ENCODE measurements at places on chromosomes 2 and 18.

- DNase-seq: no peak
These were observed 33.4 kb upstream of the HNRNPA3 start for GRCh38 chr2:177179227-177179626.

DNA sequence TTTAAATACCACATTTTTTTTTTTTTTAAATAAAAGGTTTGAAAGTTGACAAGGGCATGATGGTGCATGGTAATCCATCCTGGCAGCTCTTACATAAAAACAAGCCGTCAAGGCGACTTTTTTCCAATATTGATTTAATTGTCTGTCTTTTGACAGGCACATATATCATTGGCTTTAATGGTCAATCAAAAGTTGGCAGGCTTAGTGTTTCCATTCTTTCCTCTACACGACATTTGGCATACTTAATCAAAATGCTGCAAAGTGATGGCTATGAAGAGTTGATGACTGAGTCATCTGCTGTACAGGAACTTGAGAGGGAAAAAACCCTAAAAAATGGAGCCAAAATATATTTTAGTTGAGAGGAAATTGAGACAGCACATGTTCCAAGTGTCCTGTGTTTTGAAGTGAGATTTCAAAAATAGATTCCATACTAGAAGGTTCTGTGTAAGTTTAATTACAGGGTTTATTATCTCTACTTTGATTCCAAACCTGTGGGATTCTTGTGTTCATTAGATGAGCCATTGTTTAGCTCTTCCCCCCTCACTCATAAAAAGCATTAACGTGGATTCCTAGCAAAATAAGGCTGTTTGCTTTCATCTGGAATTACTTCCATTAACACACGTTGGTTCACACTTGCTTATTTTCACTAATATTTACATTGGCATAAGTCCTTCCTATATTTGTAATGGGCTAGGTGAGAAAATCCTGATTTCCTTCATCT is 3.2 kb downstream of the TSHZ1 start:
- no peak for DNase-seq

GRCh38 chr2:28745876-28746275 is 5.8 kb upstream of the PPP1CB start:
- DNase-seq: no peak

GRCh38 chr18:24609254-24609653 is 148.8 kb downstream of the HRH4 start:
- DNase-seq: no peak

GRCh38 chr18:27164905-27165304 is 20.2 kb downstream of the CHST9 start:
- DNase-seq: no peak

- no peak for DNase-seq
These were observed 150.6 kb upstream of the MAPRE2 start for GRCh38 chr18:34890486-34891085.

DNA sequence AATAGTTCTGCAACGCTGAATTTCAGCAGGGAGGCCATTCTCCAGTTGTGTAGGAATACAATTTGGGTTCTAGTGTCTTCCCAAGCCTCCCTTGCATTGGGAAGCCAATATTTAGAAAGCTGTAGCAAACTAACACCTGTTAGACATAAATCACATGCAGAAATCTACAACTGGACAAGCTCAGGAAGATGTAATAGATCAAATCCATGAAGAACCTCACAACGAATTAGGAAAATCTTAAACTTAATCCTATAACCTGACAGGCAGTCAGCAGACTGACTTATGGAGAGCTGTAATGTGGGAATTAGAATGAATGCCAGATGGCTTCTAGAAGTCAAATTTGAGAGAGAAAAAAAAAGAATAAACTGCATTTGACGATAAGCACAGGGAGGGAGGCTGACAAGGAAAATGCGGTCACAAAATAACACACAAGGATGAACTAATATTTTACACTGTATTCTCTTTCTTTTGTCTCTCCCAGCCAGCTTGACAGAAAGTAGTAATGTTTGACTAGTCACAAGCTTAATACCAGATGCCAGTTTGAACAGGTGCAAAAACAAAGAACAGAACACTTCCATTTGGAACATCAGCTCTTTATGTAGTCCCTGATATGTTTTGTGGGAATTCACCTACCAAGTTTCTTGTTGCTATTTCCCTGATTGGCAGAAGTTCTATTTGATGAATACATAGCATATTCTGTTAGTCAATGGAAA is 50.8 kb upstream of the FANCL start:
- no peak for DNase-seq

- DNase-seq: no peak
These were observed 83.8 kb downstream of the PSMG2 start for GRCh38 chr18:12786669-12787068.

GRCh38 chr2:11726384-11726783 is 20.0 kb upstream of the LPIN1 start:
- no peak for DNase-seq

GRCh38 chr2:45131587-45131986 is 122.3 kb upstream of the SIX2 start:
- no peak for DNase-seq

GRCh38 chr2:163617517-163617916 is 118.3 kb downstream of the FIGN start:
- no peak for DNase-seq

DNA sequence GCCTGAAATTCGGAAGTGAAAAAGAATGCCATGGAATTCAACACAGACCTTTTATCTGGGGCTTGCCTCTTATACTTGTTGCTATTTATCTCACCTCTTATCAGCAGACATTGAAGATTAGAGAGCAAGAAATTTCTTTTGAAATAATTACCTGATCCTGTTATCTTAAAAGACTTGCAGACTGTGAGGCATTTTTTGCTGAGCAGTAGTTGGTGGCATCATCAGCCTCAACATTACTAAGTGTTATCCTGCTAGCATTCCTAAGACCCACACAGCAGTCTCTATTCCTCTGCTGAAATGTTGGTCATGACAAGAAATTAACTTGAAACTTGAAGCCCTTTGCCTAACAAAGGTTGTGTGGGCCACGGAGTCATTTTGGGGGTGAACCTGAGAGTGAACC is 186.5 kb downstream of the TRIB2 start:
- no peak for DNase-seq

GRCh38 chr2:147147802-147148201 is 697.0 kb upstream of the ACVR2A start:
- no peak for DNase-seq

DNA sequence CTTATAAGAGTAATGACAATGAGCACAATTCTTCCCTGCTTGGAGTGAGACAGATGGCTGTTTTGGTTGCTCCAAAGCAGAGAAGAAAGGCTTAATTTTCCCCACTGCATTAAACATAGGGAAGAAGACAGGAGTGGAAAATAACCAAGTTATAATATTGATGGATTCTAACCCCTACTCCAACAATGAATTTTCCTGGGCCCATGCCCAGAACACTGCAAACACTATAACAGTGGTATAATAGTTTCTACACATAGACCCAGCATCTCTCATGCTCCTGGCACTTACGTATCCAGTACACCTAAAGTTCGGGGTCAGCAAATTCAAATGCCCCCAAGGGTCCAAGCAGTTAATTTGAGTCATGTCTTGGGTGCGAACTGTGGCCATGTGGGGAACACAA is 613.4 kb downstream of the PLCL1 start:
- no peak for DNase-seq

DNA sequence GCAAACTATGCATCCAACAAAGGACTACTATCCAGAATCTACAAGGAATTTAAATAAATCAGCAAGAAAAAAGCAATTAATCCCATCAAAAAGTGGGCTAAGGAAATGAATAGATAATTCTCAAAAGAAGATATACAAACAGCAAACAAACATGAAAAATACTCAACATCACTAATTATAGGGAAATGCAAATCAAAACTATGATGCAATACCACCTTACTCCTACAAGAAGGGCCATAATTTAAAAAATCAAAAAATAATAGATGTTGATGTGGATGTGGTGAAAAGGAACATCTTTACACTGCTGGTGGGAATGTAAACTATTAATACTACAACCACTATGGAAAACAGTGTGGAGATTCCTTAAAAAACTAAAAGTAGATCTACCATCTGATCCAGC is 164.7 kb downstream of the ZBTB7C start:
- no peak for DNase-seq

DNA sequence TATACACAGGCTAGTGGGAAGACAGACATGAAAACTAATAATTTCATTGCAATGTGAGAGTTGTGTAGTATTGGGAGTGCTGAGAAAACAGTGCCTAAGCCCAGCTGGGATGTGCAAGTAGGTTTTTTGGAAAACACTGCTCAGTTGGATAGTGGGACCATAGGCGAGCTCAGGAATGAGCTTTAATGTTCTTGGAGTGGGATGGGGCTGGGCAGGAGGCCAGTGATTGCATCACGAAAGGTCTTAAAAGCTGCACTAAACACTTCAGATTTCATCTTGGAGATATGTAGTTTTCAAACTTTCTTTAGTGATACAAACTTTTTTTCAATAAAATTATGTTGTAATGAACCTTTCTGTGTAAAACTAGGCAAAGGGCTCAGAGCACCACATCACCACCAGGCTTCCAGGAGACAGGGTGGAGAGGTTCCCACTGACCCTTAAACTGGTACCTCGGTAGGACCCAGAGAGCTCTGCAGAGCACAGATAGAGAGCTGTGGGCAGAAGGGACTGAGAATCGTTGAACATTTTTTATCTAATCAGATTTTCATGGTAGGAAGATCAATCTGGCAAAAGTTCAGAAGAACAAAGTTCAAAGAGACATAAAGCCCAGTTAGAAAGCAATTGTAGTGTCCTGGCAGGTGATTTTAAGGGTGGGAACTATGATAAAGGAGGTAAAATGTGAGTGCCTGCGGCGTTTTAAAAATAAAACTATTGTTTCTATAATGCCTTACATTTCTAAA is 176.2 kb downstream of the TRABD2A start:
- DNase-seq: no peak
